ENCODE measurements at places on chromosomes 1 and 21. TPM values are rescaled to one million over a fixed set of nuclear protein-coding genes. Genes with fewer than 3 reads are reported as not detected.

- no peak for DNase-seq
- no peak overlapping the region for H3K4me3 ChIP-seq
- H3K27me3 ChIP-seq: no peaks in the 10 kb centered on the region
These were observed 34.5 kb downstream of the AGPAT3 start for GRCh38 chr21:43899307-43900077.

DNA sequence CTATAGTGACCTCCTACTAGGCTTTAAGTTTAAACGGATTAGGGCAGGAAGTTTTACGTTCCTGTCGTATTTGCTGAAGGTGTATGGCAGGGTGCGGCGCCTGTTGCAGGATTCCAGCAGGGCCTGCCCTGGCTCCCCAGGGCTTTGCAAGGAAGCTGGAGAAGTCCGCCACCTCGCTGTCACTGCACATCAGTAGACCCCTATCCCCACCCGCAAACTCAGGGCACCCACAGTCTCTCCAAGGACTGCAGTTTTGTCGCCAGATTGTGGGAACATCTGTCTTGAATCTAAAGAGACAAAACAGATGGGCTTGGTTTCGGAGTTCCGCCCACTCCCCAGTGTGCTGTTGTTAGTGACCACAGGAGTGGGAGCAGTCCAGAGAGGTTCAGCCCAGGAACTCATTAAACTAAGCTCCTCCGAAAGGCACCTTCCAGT, 110.8 kb downstream of the CDC7 start:
- H3K27ac ChIP-seq: no peak overlapping the region
- H3K4me1 ChIP-seq: peaks cover 3% of the 10 kb centered on the region
- no peak overlapping the region for H3K4me3 ChIP-seq
- no peaks in the 10 kb centered on the region for H3K36me3 ChIP-seq
- no peaks in the 10 kb centered on the region for H3K27me3 ChIP-seq

DNA sequence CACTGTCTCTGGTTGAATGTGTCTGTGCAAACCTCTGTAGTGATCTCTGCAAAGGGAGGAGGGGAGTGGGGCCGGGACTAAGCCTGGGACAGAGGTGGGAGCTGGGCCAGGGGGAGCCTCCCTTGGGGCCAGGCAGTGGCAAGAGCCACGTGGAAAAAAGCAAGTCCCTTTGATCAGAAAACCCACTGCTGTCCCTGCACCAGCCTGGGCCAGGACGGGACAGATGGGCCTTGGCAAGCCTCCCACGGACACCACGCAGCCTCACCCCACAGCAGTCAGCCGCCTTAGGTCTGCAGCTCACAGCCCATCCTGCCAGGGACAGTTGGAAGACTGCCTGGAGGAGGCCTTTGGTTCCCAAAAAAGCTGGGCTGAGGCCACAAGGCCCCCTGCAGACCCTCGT, 11.7 kb upstream of the TRAPPC10 start:
- H3K36me3 ChIP-seq: no peaks in the 10 kb centered on the region
- H3K4me1 ChIP-seq: no peaks in the 10 kb centered on the region
- no peak for DNase-seq
- no peaks in the 10 kb centered on the region for H3K27me3 ChIP-seq

DNA sequence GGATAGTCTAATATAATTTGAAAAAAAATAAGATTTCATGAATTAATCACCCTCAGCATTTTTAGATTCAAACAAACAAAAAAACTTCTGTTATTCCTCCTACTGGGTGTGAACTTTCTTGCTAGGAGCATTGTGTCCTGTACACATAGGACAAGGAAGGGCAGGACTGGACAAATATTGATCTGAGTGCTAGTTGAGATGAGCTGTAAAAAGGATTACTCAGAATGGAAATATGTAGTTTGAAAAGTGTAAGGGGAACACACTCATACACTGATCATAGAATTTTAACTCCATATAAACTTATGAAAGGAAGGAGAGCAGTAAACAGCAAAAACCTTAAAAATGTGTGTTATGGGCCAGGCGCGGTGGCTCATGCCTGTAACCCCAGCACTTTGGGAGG, 156.5 kb upstream of the ZNF648 start:
- peak overlapping the region; percentile 77 for H3K27ac ChIP-seq
- H3K27me3 ChIP-seq: no peaks in the 10 kb centered on the region
- no peak for DNase-seq
- H3K36me3 ChIP-seq: no peaks in the 10 kb centered on the region
- no peak overlapping the region for H3K4me3 ChIP-seq
- peaks cover 22% of the 10 kb centered on the region for H3K4me1 ChIP-seq

DNA sequence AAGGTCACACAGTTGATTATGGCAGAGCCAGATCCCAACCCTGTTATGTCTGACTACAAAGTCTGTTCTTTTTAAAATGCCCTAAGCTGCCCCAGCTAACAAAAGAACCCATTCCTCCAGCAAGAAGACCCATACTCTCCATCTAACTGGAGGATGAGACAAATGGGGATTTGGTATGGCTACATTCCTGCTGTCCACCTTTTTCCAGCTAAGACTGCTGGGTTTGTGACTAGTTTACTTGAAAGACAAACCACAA, 112.8 kb downstream of the KIAA0319L start:
- H3K36me3 ChIP-seq: no peaks in the 10 kb centered on the region
- no peak overlapping the region for H3K4me3 ChIP-seq
- H3K27ac ChIP-seq: no peak overlapping the region
- H3K27me3 ChIP-seq: no peaks in the 10 kb centered on the region

DNA sequence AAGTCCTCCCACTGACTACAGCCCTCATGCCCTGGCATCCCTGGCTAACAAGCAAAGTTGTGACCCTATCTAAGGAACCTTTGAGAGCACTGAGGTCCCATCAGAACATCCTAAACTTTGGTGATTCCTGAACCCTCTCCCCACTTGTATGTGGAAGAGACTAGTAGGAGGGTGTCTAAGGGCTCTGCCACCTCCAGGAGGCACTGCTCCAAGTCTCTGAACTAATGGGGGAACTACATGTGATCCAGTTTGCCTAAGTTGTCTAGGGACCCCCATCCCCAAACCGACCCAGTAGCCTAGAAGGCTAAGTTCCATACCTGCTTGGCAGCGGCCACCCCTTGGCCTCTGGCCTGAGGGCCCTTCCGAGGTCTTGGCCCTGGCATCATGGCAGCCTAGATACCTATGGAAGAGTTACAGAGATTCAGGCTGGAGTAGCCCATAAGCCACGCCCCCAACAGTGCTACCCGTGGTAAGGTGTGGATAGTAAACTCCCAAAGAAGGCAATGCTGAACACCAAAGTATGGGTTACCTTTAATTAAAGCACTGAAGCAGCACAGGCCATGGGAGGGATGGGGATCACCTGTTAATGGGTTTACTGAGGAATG, 1.7 kb downstream of the CC2D1B start:
- peaks cover 24% of the 10 kb centered on the region for H3K36me3 ChIP-seq
- DNase-seq: no peak
- H3K27ac ChIP-seq: peak overlapping the region; percentile 99
- H3K27me3 ChIP-seq: no peaks in the 10 kb centered on the region

- H3K4me3 ChIP-seq: no peak overlapping the region
- no peak overlapping the region for H3K27ac ChIP-seq
- no peaks in the 10 kb centered on the region for H3K36me3 ChIP-seq
- no peak for DNase-seq
These were observed 18.2 kb upstream of the LAMTOR5 start for GRCh38 chr1:110425612-110426152.

DNA sequence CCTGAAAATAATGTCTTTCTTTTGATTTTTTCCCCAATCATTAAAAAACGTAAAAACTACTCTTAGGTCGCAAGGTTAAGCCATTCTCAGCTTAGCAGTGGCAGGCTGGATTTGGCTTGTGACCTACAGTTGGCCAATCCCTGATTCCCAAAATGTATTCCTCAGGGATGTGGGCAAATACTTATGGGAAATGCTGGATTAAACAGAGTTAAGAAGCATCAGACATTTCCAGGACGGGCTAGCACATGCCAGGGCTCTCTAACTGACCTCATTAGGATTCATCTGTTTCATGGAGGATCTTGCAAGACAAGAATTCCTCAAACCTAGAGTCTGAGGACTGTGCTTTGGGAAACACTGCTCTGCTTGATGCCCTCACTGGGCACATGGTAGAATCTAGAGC, 982 bp upstream of the IL24 start:
- H3K27ac ChIP-seq: no peak overlapping the region
- DNase-seq: no peak
- peaks cover 8% of the 10 kb centered on the region for H3K27me3 ChIP-seq

- DNase-seq: no peak
- peaks cover 7% of the 10 kb centered on the region for H3K27me3 ChIP-seq
- H3K4me1 ChIP-seq: no peaks in the 10 kb centered on the region
- H3K4me3 ChIP-seq: no peak overlapping the region
- H3K27ac ChIP-seq: no peak overlapping the region
These were observed 34.2 kb upstream of the TTC34 start for GRCh38 chr1:2835650-2836159.

- H3K4me3 ChIP-seq: no peak overlapping the region
- DNase-seq: no peak
- H3K36me3 ChIP-seq: no peaks in the 10 kb centered on the region
- H3K4me1 ChIP-seq: no peaks in the 10 kb centered on the region
- H3K27ac ChIP-seq: no peak overlapping the region
These were observed 511.4 kb downstream of the AJAP1 start for GRCh38 chr1:5165762-5166161.

DNA sequence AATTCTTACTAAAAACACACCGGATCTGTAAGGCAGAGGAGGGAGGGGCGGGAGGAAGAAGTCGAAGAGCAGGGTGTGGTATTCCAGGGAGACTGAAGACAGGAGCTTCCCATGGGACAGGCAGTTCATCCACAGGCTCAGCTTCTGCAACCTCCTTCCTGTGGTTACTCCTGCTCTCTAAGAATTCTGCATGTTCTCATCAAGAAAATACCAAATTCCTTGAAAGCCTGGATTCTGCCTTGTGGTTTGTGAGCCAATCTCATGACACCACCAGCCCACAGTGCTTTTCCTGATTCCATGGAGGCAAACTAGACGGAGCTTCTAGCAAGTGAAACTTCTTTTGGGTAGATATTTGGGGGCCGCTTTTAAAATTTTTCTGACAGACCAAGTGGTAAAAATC, 1.1 kb upstream of the ST6GALNAC3 start:
- H3K36me3 ChIP-seq: no peaks in the 10 kb centered on the region
- H3K27ac ChIP-seq: no peak overlapping the region
- peaks cover 37% of the 10 kb centered on the region for H3K4me1 ChIP-seq
- no peak overlapping the region for H3K4me3 ChIP-seq
- no peak for DNase-seq
- H3K27me3 ChIP-seq: no peaks in the 10 kb centered on the region

- H3K27me3 ChIP-seq: peaks cover 99% of the 10 kb centered on the region
- DNase-seq: no peak
- no peak overlapping the region for H3K27ac ChIP-seq
- H3K4me1 ChIP-seq: peaks cover 32% of the 10 kb centered on the region
- peak overlapping the region; percentile 28 for H3K4me3 ChIP-seq
These were observed 5.5 kb upstream of the PROX1 start for GRCh38 chr1:213982289-213982671.

DNA sequence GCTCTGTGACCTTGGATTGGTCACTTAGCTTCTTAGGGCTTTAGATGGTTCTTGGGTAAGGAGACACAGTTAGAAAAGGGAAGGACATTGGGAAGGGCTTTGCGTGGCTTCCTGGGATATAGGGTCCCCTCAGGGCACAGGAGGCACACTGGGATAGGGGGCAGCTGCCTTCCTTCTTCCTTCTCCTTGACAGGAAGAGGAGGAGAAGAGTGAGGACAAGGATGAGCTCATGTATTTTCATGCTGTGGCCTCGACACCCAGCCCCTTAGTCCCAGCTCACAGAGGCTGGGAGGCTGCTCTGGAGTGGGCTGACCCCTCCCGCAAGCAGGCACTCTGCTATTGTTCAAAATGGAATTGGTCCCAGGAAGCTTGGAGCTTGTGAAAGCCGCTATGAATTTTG, 45.7 kb upstream of the POU3F1 start:
- no peaks in the 10 kb centered on the region for H3K36me3 ChIP-seq
- H3K4me3 ChIP-seq: no peak overlapping the region
- no peak overlapping the region for H3K27ac ChIP-seq
- peaks cover 20% of the 10 kb centered on the region for H3K27me3 ChIP-seq
- no peak for DNase-seq

GRCh38 chr1:209627027-209627731, 25.0 kb downstream of the LAMB3 start:
- no peak overlapping the region for H3K27ac ChIP-seq
- H3K36me3 ChIP-seq: no peaks in the 10 kb centered on the region
- H3K4me1 ChIP-seq: no peaks in the 10 kb centered on the region
- H3K4me3 ChIP-seq: no peak overlapping the region

DNA sequence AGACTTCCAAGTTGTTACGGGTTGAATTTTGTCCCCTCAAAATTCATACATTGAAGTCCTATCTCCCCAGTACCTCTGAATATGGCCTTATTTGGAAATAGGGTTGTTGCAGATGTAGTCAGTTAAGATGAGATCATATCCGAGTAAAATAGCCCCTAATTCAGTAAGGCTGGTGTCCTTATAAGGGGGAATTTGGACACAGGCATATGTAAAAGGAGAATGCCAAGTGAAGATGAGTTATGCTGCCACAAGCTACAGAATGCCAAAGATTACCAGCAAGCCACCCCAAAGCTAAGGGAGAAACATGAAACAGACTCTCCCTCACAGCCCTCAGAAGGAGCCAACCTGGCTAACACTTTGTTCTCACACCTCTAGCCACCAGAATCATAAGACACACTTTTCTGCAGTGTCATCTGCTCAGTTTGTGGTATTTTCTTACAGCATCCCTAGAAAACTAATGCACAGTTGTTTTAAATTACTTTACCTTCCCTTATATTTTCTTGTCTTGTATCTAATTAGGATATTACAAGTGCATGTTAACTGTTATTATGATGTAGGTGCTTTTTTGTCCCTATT, 43.3 kb upstream of the PRDX6 start:
- no peaks in the 10 kb centered on the region for H3K36me3 ChIP-seq
- H3K27ac ChIP-seq: no peak overlapping the region
- H3K4me1 ChIP-seq: peaks cover 26% of the 10 kb centered on the region
- no peak overlapping the region for H3K4me3 ChIP-seq
- DNase-seq: no peak

DNA sequence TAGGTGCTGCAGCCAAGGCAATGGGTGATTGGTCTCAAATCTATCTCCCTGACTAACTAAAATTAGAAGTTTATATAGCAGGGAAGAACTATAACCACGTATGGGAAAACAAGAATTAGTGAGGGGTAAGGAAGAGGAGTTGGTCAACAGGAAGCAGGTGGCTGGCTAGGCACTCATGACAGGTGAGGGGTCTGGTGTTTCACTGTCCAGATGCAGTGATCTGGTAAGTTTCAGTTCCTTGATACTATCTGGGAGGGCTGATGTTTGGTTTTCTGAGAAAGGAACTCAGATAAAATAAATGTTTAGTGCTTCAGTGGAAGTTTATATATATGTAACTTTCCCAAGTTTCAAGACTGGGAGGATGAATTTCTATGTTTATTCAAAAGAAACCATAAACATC, 11.6 kb upstream of the POU2F1 start:
- no peak overlapping the region for H3K27ac ChIP-seq
- no peaks in the 10 kb centered on the region for H3K36me3 ChIP-seq
- H3K4me3 ChIP-seq: no peak overlapping the region
- no peaks in the 10 kb centered on the region for H3K27me3 ChIP-seq

Gene CDCA8
- 2.0 TPM for total RNA-seq

Gene CTPS1
- 6.3 TPM for total RNA-seq

Gene TACSTD2
- 0.79 TPM for total RNA-seq

Gene LCE1E
- total RNA-seq: not detected

Gene ZNHIT6
- 7.8 TPM for total RNA-seq

Gene SPRR1A
- not detected for total RNA-seq

Gene CDC20
- 4.5 TPM for total RNA-seq

Gene CMPK1
- 162 TPM for total RNA-seq

Gene C1orf167
- total RNA-seq: not detected

Data from transverse colon (tissue), 4 donors.